Activated naive CD8-positive, alpha-beta T cell treated with anti-CD3 and anti-CD28 coated beads, Interleukin-2, amount 50 U/mL, for 24 hours (primary cell): ENCODE measurements at places on chromosomes 7 and 10.

- no peak for DNase-seq
These were observed 295.2 kb upstream of the ZNF32 start for GRCh38 chr10:43943818-43944360.

- no peak for DNase-seq
These were observed 14.9 kb downstream of the CARD11 start for GRCh38 chr7:3028758-3029093.

DNA sequence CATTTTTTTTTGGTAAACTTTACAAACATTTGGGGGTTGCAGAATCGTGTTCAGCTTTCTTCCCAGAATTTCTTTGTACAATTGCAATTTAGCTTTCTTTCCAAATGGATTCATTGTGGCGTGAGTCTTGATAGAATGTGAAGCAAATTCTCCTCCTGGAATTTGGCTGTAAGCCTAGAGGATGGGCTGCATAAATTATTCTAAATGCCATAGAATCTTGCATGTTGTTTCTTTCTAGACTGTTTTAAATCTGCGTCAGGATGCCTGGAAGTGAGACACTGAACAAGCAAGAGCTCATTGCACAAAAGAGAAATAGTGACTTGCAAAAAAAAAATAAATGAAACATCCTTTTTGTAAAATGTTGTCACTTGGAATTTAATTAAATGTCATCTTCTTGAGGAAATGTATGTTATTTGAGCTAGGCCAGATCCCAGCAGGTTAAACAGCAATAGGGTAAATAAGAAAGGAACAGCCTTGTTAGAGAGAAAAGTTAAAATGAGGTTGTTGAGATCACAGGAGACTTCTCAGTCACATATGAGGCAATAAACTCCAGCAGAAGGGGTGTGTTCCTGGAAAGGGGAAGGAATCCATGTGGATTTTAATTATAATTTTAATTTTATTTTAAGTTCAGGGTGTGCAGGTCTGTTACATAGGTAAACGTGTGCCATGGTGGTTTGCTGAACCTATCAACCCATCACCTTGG lies 483.0 kb downstream of the PLXDC2 start:
- no peak for DNase-seq

DNA sequence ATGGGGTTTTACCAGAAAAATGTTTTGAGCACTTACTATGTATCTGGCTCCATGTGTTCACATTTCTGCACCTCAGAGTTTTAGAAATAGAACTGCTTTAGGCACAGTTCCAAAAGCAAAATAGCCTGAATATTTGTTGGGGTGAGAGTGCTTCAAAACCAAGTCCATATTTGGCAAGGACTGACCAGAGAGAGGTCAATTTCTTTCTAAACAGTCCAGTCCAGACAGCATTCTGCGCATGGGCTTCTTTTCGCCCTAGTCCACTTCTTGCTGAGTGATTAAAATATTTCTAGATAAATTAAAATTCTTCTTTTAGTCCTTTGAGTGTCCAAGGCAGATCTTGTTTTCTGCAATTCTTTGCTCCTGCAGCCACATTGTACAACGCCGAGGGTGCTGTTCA lies 427.0 kb downstream of the PHTF2 start:
- DNase-seq, result no peak

- DNase-seq, result no peak
These were observed 332.5 kb downstream of the ELMO1 start for GRCh38 chr7:37116093-37116701.

GRCh38 chr7:96484845-96485244 lies 162.9 kb upstream of the SLC25A13 start:
- DNase-seq, result no peak

- DNase-seq, result no peak
These were observed 21.0 kb downstream of the DOCK4 start for GRCh38 chr7:112185005-112185834.

GRCh38 chr10:60260321-60260720 lies 129.4 kb downstream of the ANK3 start:
- DNase-seq, result no peak

DNA sequence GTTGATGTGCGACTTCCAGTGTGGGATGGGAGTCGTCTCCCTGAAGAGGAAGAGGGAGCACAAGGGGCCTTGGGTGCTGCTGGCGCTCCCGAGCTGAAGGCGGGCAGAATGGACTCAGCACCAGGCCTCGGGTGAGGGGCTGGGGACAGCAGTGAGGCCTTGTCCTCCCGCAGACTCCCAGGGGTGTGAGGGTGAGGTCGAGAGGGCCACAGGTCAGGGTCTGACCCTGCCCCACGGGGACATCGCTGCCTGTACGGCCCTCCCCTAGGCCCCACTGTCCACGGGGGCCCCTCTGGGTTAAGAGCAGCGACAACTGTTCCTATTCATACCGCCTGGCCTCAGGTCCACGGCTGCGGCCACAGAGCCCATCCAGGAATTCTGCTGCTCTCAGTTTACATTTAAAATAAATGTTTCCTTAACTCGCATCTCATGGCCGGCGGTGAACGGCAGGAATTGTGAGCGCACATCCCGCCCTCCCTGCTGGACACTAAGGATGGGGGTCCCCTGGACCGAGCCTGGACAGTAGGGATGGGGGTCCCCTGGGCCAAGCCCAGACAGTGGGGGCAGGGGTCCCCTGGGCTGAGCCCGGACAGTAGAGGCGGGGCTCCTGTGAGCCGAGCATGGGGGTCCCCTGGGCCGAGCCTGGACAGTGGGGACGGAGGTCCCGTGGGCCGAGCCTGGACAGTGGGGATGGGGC lies 61.7 kb downstream of the PDGFA start:
- no peak for DNase-seq
